ENCODE measurements at places on chromosomes 2 and 18. TPM values are rescaled to one million over a fixed set of nuclear protein-coding genes. Genes with fewer than 3 reads are reported as not detected.
A peak's percentile ranks its signal among the peaks of the same experiment; 100 is the strongest.

The ITPRIPL1 gene
- 0.80 TPM for polyA plus RNA-seq

DNA sequence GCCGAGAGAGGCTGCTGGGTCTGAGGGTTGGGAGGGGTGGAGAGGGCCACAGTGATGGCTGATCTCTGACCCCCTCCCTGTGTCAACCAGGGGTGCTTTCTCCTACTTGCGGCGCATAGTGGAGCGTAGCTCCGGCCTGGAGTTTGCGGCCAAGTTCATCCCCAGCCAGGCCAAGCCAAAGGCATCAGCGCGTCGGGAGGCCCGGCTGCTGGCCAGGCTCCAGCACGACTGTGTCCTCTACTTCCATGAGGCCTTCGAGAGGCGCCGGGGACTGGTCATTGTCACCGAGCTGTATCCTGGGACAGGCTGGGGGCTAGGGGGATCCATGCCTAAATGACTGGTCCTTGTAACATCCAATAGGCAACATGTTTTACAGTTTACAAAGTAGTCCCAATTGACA is 20.9 kb upstream of the GMPPA start:
- DNase-seq, result peak; percentile 87

The STK25 gene
- polyA plus RNA-seq, result 156 TPM

GRCh38 chr2:173819852-173820251 is 145.3 kb downstream of the SP3 start:
- DNase-seq, result no peak

The MGAT4A gene
- polyA plus RNA-seq, result 4.2 TPM

The TUBA4B gene
- polyA plus RNA-seq, result not detected

Measured in heart left ventricle (tissue), 16 donors.